Peyer's patch (tissue), 4 donors: ENCODE measurements at places on chromosomes 1 and 21. TPM values are rescaled to one million over a fixed set of nuclear protein-coding genes. Genes with fewer than 3 reads are reported as not detected.

GRCh38 chr1:208476846-208477170, 232.6 kb upstream of the PLXNA2 start:
- H3K4me3 ChIP-seq, result no peak overlapping the region
- DNase-seq, result no peak
- no peaks in the 10 kb centered on the region for H3K27me3 ChIP-seq

DNA sequence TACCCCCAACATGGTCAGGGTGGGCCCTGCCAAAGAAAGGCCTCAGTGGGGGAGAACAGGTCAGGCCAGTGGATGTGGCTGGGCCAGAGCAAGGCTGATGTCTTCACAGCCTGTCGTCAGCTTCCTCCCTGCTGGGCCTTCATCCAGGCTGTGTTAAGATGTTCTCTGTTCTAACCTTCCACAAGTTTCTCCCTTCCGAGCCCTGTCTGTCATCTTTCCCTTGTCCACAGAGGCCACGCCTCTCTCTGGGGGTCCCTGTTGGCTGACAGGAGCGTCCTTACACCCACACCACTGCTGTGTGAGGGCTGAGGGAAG, 36.2 kb downstream of the SIM2 start:
- peak; percentile 25 for DNase-seq
- H3K4me3 ChIP-seq, result no peak overlapping the region
- H3K4me1 ChIP-seq, result no peaks in the 10 kb centered on the region
- no peaks in the 10 kb centered on the region for H3K27me3 ChIP-seq

GRCh38 chr1:235933017-235933765, 66.5 kb upstream of the LYST start:
- no peak for DNase-seq
- no peak overlapping the region for H3K27ac ChIP-seq
- H3K4me1 ChIP-seq, result no peaks in the 10 kb centered on the region
- no peak overlapping the region for H3K4me3 ChIP-seq

- H3K4me3 ChIP-seq, result no peak overlapping the region
- no peaks in the 10 kb centered on the region for H3K4me1 ChIP-seq
- DNase-seq, result no peak
- no peaks in the 10 kb centered on the region for H3K36me3 ChIP-seq
Observed at GRCh38 chr1:82177192-82177591, 376.5 kb downstream of the ADGRL2 start.

DNA sequence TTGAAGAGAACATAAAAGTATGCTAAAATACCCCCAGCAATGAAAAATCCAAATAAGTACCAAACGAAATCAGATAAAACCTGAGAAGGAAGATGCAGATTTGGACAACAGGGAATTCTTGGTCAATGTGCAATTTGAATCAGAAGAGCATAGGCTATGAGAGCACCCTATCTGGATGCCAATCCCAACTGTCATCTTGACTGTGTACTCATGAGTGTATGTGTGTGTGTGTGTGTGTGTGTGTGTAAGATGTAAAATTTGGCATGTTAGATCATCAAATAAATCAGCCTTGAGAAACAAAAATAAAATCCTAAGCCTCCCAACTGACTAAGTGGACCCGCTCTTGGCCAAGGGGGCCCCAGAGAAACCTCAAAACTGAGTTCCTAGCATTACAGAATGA, 18.0 kb upstream of the SPRR2G start:
- no peaks in the 10 kb centered on the region for H3K4me1 ChIP-seq
- no peak overlapping the region for H3K27ac ChIP-seq
- H3K36me3 ChIP-seq, result no peaks in the 10 kb centered on the region
- no peaks in the 10 kb centered on the region for H3K27me3 ChIP-seq
- no peak overlapping the region for H3K4me3 ChIP-seq
- DNase-seq, result no peak

- H3K27ac ChIP-seq, result no peak overlapping the region
- no peak for DNase-seq
- H3K27me3 ChIP-seq, result no peaks in the 10 kb centered on the region
- H3K36me3 ChIP-seq, result no peaks in the 10 kb centered on the region
- no peaks in the 10 kb centered on the region for H3K4me1 ChIP-seq
Observed at GRCh38 chr1:175889848-175890247, 146.5 kb upstream of the TNR start.

GRCh38 chr1:15799004-15799867, 8.2 kb downstream of the UQCRHL start:
- H3K4me1 ChIP-seq, result no peaks in the 10 kb centered on the region
- no peak for DNase-seq
- H3K36me3 ChIP-seq, result no peaks in the 10 kb centered on the region
- peak overlapping the region; percentile 46 for H3K4me3 ChIP-seq

- no peaks in the 10 kb centered on the region for H3K36me3 ChIP-seq
- H3K4me1 ChIP-seq, result no peaks in the 10 kb centered on the region
- no peak overlapping the region for H3K27ac ChIP-seq
- no peak overlapping the region for H3K4me3 ChIP-seq
Observed at GRCh38 chr1:209860293-209860881, 32.6 kb downstream of the UTP25 start.

DNA sequence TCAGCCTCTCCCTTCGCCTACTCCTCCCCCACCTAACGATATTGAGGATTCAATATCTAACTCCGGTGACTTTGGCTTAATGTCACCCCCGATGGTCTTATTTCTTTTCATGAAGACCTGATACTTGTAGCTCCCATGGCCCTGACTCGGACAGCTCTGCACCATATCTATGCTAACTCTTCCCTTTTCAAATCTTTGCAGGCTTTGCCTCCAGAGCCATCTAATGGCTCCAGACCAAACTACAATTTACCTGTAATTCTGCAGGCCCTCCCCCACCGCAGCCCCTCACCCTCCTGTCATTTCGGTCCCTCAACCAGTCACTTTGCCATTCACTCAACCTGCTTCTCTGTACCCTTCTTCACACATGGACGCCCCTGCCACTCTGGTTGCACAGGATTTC, 7.9 kb upstream of the GSTM5 start:
- no peak overlapping the region for H3K4me3 ChIP-seq
- no peaks in the 10 kb centered on the region for H3K36me3 ChIP-seq
- no peaks in the 10 kb centered on the region for H3K27me3 ChIP-seq
- DNase-seq, result no peak

DNA sequence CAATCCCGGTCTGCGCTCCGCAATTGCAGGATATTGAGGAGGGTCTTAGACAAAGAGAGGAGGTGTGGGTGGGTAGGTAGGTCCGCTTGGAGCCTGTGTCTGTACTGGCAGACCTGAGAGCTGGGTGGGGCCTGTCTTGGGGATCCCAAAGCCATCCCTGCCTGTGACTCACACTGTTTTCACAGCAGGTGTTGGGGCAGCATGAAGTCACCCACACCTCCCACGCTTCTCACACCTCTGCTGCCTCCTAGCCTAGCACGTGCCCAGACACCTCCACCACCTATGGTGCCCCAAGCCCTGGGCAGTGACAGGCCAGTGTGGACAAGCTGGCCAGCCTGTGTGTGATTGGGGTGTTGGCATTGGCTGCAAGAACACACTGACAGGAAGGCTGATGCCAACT, 65.7 kb upstream of the ECE1 start:
- H3K36me3 ChIP-seq, result no peaks in the 10 kb centered on the region
- H3K27me3 ChIP-seq, result no peaks in the 10 kb centered on the region
- no peak for DNase-seq
- no peak overlapping the region for H3K27ac ChIP-seq
- no peak overlapping the region for H3K4me3 ChIP-seq

GRCh38 chr1:94239796-94240195, 2.4 kb upstream of the ARHGAP29 start:
- no peaks in the 10 kb centered on the region for H3K4me1 ChIP-seq
- H3K4me3 ChIP-seq, result no peak overlapping the region
- H3K36me3 ChIP-seq, result no peaks in the 10 kb centered on the region
- no peak for DNase-seq
- H3K27me3 ChIP-seq, result peaks cover 10% of the 10 kb centered on the region
- H3K27ac ChIP-seq, result no peak overlapping the region

DNA sequence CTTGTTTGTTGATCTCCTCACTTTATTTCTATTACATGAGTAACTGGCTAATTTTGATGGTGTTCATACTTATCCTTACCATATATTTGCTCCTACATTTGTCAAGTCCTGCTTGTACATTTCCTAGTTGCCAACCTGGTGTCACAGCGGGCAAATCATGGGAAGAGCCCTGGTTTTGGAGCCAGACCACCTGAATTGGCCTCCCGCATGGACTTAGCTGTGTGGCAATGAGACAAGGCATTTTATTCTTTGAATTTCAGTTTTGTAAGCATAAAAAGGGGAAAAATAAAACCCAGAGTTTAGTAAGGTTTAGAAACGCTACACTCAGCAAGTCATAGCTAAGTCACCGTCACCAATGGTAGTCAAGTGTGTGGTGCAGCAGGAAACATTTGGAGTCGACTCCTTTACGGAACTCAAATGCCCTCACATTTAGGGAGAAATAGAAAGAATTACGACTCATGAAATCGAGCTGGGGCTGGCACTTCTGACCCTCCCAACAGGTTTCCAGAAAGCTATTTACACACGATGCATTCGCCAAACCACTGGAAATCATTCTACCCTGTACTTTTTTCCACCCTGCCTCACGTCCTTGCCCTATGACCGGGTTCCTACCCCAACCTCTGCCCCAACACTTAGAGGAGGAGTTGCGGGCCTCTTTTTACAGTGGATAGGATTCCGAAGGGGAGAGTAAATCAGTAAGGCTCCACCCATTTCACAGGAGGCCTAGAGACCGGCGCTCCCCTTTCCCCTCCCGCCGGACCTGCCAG, 492 bp upstream of the PGM1 start:
- no peak for DNase-seq
- H3K27ac ChIP-seq, result peak overlapping the region; percentile 94
- no peaks in the 10 kb centered on the region for H3K36me3 ChIP-seq
- peaks cover 7% of the 10 kb centered on the region for H3K4me1 ChIP-seq
- H3K4me3 ChIP-seq, result peak overlapping the region; percentile 91

DNA sequence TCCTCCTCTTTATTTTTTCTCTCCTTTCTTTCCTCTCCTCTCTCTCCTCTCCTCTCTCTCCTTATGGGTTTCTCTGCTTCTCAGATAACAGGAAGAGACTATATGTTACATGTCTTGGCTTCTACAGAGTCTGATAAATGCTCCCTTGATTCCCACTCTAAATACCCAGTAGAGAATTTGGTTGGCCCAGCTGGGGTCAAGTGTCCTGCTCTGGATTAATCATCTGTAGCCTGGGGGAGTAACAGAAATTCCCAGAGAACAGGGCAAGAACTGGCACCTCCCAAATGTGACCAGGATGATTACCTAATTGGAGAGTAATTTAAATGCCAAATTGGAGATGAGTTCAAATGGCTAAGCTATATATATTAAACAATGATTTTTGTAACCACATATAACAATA, 146.1 kb upstream of the LMO4 start:
- H3K36me3 ChIP-seq, result no peaks in the 10 kb centered on the region
- no peaks in the 10 kb centered on the region for H3K4me1 ChIP-seq
- H3K27ac ChIP-seq, result no peak overlapping the region
- no peak for DNase-seq
- H3K27me3 ChIP-seq, result no peaks in the 10 kb centered on the region

GRCh38 chr1:172071746-172072145, 230.4 kb downstream of the DNM3 start:
- H3K4me3 ChIP-seq, result no peak overlapping the region
- H3K4me1 ChIP-seq, result no peaks in the 10 kb centered on the region
- no peak for DNase-seq
- H3K27ac ChIP-seq, result no peak overlapping the region
- no peaks in the 10 kb centered on the region for H3K27me3 ChIP-seq
- H3K36me3 ChIP-seq, result no peaks in the 10 kb centered on the region

- no peak overlapping the region for H3K27ac ChIP-seq
- H3K4me1 ChIP-seq, result no peaks in the 10 kb centered on the region
- no peaks in the 10 kb centered on the region for H3K36me3 ChIP-seq
- no peak for DNase-seq
- no peaks in the 10 kb centered on the region for H3K27me3 ChIP-seq
Observed at GRCh38 chr1:1598051-1598719, 1.8 kb downstream of the FNDC10 start.

DNA sequence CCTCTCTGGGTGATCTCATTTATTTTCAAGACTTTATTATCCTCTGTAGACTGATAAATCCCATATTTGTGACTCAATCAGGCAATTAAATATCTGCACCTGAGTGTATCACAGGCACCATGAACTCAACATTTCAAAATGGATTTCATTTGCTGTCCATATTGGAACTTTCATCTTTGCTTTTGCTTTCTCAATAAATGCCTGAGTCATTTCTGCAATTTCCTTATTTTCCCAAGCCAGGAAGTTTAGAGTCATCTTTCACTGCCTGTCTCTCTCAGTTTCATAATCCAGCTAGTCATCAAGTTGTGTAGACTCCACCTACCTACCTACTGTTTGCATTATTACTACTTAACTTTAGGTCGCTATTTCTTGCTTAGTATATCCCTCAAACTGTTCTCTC, 540.9 kb downstream of the LMO4 start:
- H3K27me3 ChIP-seq, result no peaks in the 10 kb centered on the region
- H3K4me1 ChIP-seq, result no peaks in the 10 kb centered on the region
- H3K4me3 ChIP-seq, result no peak overlapping the region
- no peaks in the 10 kb centered on the region for H3K36me3 ChIP-seq
- no peak for DNase-seq
- H3K27ac ChIP-seq, result peak overlapping the region; percentile 16

GRCh38 chr1:173925306-173926242, 8.4 kb upstream of the SERPINC1 start:
- no peak for DNase-seq
- no peak overlapping the region for H3K27ac ChIP-seq
- H3K4me3 ChIP-seq, result no peak overlapping the region

DNA sequence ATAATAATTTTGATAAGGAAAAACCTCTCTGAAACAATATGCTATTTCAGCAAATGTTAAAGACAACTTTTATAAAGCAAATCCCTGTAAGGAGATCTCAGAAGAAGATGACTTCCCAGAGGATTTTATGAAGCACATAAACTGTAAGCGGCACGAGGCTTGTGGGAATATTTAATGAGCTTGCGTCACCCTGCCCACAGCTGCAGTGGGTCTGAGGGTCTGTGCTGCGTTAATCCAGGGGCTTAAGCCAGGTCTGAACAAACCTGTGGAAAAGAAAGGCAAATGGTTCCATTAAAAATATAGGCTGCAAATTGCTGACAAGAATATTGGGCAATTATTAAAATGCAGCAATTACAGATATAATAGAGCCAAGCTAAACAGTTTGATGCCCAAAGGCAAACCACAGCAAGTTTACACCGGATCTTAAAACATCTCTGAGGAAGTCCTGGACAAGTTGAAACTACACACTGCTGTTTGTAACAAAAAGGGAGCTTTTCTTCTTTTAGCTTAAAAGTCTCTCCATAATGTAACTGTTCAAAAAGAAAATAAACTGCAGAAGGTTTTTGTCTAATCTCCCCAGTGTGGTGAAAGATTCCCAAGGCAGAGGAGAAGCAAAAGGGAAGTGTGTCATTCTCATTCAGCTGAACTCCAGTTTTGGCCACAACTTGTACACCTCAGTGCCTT, 21.8 kb downstream of the TGFBR3 start:
- no peak for DNase-seq
- no peak overlapping the region for H3K27ac ChIP-seq
- H3K27me3 ChIP-seq, result no peaks in the 10 kb centered on the region
- H3K4me3 ChIP-seq, result no peak overlapping the region
- H3K4me1 ChIP-seq, result no peaks in the 10 kb centered on the region

- H3K27me3 ChIP-seq, result no peaks in the 10 kb centered on the region
- H3K27ac ChIP-seq, result peak overlapping the region; percentile 14
- H3K4me3 ChIP-seq, result no peak overlapping the region
- H3K4me1 ChIP-seq, result peaks cover 18% of the 10 kb centered on the region
- DNase-seq, result no peak
Observed at GRCh38 chr1:21297975-21298374, 7.7 kb upstream of the ECE1 start.

GRCh38 chr1:3762151-3762872, 10.1 kb downstream of the CCDC27 start:
- H3K36me3 ChIP-seq, result no peaks in the 10 kb centered on the region
- DNase-seq, result no peak
- H3K4me3 ChIP-seq, result no peak overlapping the region
- H3K27ac ChIP-seq, result no peak overlapping the region

Gene AQP10
- not detected for total RNA-seq

Gene FCRLB
- 0.57 TPM for total RNA-seq

Gene SRGAP2
- total RNA-seq, result 14.2 TPM

Gene CFAP45
- not detected for total RNA-seq

Gene NEK2
- total RNA-seq, result 3.0 TPM

Gene SERINC2
- total RNA-seq, result 192 TPM
